ENCODE measurements at places on chromosomes 5 and 9.

- no peak overlapping the region for H3K4me3 ChIP-seq
- peaks cover 4% of the 10 kb centered on the region for H3K4me1 ChIP-seq
- no peak overlapping the region for H3K27ac ChIP-seq
Measured at GRCh38 chr5:108148715-108149139, 233.2 kb downstream of the FBXL17 start.

GRCh38 chr5:72485430-72485974 is 21.7 kb downstream of the ZNF366 start:
- H3K36me3 ChIP-seq, result no peaks in the 10 kb centered on the region
- no peaks in the 10 kb centered on the region for H3K4me1 ChIP-seq
- no peak overlapping the region for H3K4me3 ChIP-seq
- no peak for DNase-seq

GRCh38 chr9:73050887-73051550 is 98.2 kb upstream of the ALDH1A1 start:
- H3K4me3 ChIP-seq, result no peak overlapping the region
- no peak for DNase-seq
- no peak overlapping the region for H3K27ac ChIP-seq
- H3K4me1 ChIP-seq, result no peaks in the 10 kb centered on the region
- H3K27me3 ChIP-seq, result peaks cover 6% of the 10 kb centered on the region

DNA sequence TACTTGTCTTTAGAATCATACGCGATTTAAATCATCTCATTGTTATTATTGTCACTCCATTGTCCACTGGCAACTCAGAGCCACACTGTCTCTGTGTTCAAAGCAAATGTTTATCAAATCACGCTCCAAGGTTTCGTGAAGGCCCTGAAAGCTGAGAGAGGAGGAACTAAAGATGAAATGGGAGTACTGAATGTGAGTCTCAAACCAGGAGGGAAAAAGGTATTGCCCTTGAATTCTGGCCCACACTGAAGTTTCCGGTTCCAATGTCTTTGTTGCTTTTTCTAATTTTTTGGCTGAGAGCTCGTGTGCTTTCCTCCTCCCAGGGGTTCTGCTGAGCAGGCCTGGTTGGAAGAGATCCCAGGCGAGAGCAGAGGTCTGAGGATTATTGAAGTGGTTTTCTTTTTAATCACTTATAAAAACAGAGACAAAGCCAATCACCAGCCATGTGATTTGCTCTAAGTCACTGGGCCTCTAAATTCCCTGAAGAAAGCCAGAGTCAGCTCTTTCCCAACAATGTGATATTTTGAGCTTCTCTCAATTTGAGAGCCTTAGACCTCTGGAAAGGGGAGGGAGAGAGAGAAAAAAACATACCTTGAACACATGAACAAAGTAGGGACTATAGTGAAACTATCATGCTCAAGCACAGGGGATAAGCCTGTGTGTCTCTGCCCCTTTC is 420.8 kb upstream of the GRAMD2B start:
- no peak overlapping the region for H3K4me3 ChIP-seq
- H3K27ac ChIP-seq, result no peak overlapping the region
- H3K36me3 ChIP-seq, result no peaks in the 10 kb centered on the region

- no peak overlapping the region for H3K4me3 ChIP-seq
- no peaks in the 10 kb centered on the region for H3K4me1 ChIP-seq
- no peak overlapping the region for H3K27ac ChIP-seq
Measured at GRCh38 chr5:61840361-61840760, 465.6 kb upstream of the KIF2A start.

- H3K27ac ChIP-seq, result no peak overlapping the region
- H3K4me3 ChIP-seq, result peak overlapping the region; percentile 89
- H3K27me3 ChIP-seq, result peaks cover 3% of the 10 kb centered on the region
- H3K36me3 ChIP-seq, result peaks cover 2% of the 10 kb centered on the region
- peaks cover 34% of the 10 kb centered on the region for H3K4me1 ChIP-seq
Measured at GRCh38 chr5:178115136-178115813, 1.9 kb downstream of the N4BP3 start.

- no peak overlapping the region for H3K4me3 ChIP-seq
- no peak overlapping the region for H3K27ac ChIP-seq
- H3K36me3 ChIP-seq, result no peaks in the 10 kb centered on the region
- no peaks in the 10 kb centered on the region for H3K4me1 ChIP-seq
- peak; percentile 41 for DNase-seq
Measured at GRCh38 chr9:90870621-90871326, 69.2 kb downstream of the SYK start.

All from activated CD4-positive, alpha-beta memory T cell treated with anti-CD3 and anti-CD28 coated beads for 36 hours (primary cell).